ENCODE measurements at places on chromosomes 7 and 10. TPM values are rescaled to one million over a fixed set of nuclear protein-coding genes. Genes with fewer than 3 reads are reported as not detected.

The ST8SIA6 gene
- total RNA-seq: not detected

DNA sequence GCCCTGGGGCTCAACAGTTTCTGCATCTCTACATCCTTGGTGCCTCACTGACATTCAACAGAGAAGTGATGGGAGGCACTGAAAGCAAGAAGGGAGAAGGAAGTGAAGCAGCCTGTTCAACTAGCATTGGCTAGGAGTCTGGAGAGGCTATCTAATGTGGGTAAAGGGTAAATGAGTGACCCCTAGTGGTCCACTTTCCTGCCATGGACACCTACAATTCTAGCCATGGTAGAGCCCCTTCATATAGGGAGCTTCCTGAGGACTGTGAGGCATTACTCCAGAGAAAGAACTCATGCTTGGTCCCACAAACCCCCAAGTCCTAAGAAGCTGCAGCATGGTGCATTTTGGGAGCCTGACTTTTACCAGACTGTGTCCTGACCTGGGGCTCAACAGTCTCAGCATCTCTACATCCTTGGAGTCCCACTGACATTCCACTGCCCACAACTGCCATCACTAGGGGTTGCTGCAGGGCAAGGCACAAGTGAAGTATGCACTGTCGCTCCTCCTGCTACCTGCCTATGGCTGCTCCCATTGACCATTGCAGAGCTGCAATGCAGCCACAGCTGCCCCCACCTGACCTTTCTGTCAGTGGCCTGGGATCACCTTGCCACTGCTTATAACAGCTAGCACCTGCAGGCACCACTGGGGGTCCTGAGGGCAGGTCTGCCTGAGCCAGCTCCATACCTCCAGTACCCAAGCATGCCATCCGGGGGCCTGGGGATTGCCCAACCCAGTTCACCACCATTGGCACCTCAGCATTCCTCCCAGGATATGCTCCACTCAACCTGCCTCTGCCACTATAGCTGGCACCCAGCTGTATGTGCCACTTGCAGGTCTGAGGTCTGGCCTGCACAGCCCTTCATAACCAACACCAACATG is 44.1 kb upstream of the CDK6 start:
- no peak for DNase-seq

GRCh38 chr7:73645643-73646174 is 21.4 kb upstream of the MLXIPL start:
- DNase-seq: no peak

DNA sequence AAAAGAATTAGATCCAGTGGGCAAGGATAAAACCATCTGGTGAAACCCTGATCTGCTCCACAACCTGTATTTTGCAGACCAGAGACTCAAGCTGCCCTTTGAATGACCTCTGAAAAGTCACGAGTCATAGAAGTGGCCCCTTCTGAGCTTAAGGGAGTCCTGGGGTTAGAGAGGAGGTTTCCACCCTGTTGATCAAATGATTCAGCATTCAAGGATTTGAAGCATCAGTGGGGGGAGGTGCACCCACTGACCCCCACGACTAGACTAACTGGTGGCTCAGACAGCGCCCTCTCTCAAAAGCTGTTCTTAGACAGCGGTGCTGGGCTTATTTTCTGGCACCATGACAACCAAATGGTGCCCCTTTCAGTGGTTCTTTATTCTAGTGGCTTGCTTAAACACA is 44.3 kb downstream of the PLCE1 start:
- DNase-seq: no peak

DNA sequence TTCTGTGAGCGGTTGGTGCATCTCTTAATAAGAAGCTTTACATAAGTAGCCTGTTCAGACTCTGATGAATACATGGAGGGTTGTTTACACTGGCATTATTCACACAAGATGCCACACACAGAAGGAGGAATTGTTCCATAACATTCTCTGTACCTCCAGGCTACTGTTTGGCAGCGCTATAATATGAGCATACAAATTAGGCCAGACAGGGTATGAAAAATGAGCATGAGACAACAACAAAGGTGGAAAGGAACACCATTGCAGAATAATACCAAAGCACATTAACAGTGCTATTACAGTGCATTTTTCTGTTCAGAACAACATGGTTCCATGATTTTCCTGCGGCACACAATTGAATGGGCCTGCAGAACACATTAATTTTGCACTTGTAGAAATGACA is 417.2 kb upstream of the C7orf33 start:
- DNase-seq: no peak

GRCh38 chr10:36555036-36555435 is 570.4 kb upstream of the ANKRD30A start:
- DNase-seq: no peak

DNA sequence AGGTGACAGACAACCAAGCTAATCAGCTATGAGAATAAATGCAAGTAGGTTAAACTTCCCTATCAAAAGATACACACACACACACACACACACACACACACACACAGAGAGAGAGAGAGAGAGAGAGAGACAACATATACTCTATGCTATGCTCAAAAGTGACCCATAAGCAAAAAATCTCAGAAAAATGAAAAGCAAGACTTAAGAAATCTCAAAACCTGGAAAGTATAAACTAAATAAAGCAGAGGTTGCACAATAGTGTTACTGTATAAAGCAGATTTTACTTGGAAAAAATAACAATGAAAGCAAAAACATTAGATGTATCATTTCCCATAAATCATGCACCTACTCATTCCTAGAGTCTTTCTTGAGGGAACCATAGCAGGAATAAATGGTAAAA is 221.5 kb downstream of the INHBA start:
- no peak for DNase-seq

DNA sequence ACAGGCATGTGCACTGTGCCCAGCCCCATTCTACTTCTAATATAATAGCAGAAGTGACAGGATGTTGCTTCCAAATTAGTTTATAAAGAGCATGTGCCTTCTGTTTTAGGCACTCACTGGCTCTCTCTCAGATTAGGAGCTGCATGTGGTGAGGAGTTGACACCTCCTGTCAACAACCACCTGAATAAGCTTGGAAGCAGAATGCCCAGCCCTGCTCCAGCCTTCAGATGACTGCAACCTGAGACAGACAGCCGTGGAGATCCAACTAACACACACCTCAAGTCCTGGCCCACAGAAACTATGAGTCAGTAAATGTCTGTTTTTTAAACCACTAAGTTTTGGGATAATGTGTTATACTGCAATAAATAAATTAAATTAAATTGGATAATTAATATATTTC is 54.5 kb downstream of the PARD3 start:
- DNase-seq: peak; percentile 91

DNA sequence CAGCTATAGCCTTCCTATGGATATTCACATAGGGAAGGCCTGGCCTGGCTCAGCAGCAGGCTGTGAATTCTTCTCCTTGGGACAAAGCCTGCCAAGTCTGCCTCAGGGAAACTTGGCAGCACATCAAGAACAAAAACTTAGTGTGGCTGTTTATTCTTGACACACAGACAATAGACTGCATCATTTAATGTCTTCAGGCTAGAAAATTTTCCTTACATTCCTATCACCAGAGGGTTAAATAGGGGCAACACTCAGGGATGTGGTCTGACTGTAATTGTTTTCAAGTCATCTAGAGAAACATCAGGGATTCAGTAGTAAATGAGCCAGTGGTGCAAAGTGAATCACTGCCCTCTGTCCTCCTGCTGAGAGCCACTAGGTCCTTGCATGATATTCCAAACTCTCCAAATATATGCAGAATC is 137.3 kb downstream of the SEMA3C start:
- peak; percentile 48 for DNase-seq

DNA sequence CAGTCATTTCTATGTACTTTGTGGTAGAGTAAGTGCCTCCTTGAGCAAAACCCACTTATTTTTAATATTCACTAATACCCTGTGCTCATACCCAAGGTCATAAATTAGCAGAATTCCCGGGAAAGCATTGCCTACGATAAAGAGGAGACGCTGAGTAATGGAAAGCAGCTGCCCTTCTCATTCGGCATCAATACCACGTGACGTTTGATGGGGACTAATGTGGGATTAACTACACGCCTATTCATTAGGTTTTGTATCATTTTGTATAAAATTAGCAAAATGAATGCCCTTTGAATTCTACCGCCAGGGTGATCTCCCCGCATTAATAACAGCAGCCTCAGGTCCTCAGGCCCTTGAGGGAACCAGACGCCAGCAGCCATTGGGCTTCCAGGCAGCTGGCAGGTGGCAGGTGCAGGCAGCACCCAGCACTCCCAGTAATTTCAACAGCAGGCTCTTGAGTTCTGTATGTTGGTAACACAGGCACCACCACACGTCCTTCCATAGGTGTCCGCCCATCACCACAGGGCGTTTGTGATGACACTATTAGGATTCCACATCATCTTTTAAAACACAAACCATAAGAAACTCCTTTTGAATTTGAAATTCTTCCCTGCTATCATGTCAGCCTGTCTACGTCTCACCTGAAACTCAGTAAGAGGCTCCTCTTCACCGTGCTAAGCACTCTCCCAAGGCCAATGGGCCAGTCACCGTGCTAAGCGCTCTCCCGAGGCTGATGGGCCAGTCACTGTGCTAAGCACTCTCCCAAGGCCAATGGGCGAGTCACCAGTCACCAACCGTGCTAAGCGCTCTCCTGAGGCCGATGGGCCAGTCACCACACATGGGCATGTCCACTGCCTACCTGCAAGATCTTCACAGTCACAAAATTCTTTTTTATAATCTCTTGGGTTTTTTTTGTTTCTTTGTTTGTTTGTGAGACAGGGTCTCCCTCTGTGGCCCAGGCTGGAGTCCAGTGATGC is 509.4 kb downstream of the PTPRN2 start:
- no peak for DNase-seq

Data from foreskin keratinocyte (primary cell).